ENCODE measurements at places on chromosomes 2 and 18. TPM values are rescaled to one million over a fixed set of nuclear protein-coding genes. Genes with fewer than 3 reads are reported as not detected.

GRCh38 chr2:112646102-112646719 lies 472 bp downstream of the SLC20A1 start:
- peak; percentile 8 for DNase-seq

DNA sequence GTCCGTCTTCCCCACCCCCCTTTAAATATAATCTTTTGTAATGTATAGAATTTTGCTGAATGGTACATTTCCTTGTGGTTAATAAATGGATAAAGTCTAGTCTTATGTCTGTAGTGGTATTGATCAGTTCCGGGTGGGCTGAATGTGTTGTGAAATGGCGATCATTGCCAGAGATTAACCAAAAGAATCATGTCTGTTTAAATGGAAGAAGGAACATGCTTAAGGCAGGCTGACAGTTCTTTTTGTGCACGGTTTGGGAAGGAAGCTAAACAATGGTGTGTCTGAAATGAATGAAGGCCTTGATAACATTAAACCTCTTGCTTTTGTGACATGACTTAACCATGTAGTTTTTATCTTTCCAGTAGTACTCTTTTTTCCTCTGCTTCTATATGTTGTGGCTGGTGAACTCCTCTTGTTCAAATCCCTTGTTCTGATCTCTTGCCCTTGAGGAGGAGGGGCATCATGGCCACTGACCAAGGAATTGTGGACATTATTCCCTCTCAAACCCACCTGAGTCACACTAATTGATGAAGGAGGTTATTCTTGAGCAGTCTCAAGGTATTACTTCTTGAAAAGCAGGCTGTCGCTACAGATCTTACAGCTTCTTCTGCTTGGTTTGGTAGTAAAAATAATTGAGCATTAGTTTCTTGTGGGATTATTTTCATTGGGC lies 1.7 kb downstream of the ACVR2A start:
- DNase-seq, result no peak

DNA sequence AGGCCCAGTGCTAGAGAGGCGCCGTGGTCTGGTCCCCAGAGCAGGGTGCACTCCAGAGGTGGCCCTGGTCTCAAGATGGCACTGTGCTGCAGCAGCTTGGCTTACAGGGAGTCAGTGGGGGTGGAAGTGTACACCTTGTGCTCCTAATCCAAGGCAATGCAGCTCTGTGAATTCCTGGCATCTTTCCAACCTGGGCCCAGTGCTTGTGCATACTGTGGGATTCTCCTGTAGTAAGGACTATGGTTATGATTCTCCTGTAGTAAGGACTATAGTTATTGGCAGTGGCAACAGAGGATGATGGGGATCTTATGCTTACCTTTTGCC lies 616.7 kb upstream of the REG3G start:
- no peak for DNase-seq

DNA sequence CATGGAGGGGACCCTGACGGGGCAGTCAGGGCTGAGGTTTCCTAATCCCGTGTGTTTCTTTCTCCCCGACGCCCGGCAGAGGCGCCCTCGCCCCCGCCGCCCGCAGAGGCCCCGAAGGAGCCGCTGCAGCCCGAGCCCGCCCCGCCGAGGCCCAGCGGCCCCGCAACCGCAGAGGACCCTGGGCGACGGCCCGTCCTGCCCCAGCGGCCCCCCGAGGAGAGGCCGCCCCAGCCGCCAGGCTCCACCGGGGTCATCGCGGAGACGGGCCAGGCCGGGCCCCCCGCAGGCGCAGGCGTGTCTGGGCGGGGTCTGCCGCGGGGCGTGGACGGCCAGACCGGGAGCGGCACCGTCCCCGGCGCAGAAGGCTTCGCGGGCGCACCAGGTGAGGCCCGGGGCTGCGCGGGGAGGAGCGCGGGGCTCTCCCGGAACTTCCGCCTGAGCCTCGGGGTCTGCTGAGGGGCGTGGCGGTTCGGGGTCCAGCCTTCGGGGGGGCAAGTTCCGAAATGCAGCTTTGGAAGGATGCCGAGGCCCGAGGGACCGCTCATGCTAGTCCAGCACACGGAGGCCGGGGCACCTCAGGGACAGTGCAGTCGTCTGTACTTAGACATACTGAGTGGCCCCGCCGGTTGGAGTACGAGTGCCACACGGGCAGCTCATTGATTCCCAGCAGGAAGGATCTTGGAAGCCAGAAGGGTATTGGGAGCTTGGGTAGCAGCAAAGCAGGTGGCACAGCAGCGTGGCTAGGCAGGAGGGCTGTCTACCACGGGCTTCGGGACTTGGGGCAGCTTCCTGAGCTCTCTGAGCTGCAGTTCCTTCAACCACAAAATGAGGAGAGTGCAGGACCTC lies 60.1 kb downstream of the EMILIN2 start:
- DNase-seq, result peak; percentile 34

DNA sequence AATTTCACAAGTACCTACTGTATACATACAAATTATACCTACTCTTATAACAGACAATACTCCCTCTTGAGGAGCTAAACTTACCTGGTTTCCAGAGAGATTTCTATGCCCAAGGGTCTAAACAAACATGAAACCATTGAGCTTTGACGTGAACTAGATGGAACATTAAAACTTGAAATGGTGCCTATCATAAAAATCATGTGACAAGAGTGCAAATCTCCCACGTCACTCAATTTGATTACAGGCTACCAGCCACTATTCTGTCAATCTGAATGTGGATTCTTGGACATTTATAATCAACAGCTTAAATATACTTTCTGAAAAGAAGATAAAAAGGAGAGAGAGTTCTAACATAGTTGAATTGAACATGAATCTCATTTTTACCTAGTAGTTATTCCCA lies 297.1 kb upstream of the SESTD1 start:
- DNase-seq, result no peak

DNA sequence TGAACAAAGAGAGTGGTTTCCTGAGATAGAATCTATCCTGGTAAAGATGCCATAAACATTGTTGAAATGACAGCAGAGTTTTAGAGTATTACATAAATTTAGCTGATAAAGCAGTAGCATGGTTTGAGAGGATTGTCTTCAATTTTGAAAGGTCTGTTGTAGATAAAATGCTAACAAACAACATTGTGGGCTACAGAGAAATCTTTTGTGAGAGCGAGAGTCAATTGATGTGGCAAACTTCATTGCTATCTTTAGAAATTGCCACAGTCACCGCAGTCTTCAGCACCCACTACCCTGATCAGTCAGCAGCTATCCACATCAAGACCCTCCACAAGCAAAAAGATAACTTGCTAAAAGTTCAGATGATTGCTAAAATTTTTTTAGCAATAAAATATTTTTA lies 17.5 kb downstream of the VRK2 start:
- no peak for DNase-seq

DNA sequence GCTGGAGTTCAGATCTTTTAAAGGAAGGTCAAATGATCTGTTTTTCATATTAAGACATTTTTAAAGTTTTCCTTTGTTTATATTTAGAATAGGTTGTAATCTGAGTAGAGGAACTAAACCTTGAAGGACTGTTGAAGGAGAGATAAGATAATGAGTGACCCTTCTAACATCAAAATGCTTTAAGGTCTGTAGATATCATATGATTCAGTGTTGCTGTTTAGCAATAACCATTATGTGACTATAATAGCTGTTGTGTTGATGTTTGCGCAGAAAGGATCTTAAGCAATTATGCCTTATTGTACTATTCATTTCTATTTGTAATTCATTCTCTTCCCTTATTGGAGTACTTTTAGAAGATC lies 60.0 kb downstream of the SLC16A14 start:
- DNase-seq, result no peak

GRCh38 chr2:198214114-198214596 lies 409.8 kb downstream of the PLCL1 start:
- no peak for DNase-seq

GRCh38 chr2:54916637-54917036 lies 133.6 kb downstream of the RTN4 start:
- no peak for DNase-seq

- no peak for DNase-seq
Observed at GRCh38 chr2:166239548-166239947, 111.7 kb upstream of the SCN1A start.

DNA sequence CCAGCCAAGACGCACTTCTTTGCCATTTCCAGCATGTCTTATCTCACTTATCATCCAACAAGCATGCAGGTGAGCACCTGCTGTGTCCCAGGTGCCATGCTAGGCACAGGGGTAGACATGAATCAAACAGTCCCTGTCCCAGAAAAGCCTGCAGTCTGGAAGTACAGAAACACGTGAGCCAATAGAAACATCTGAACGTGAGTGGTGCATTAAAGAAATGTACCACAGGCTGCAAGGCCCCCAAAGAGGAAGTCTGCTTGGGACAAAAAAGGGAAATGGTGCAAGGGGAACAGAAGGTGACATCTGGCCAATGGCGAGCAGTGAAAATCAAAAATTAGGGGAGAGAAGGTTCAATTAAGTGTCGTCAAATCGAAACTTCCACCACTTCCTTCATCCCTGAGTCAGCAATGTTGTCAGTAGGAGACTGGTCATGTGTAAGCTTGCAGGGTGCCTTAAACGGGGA lies 17.6 kb upstream of the TMEM247 start:
- peak; percentile 96 for DNase-seq

- DNase-seq, result no peak
Observed at GRCh38 chr2:5125017-5125730, 567.0 kb upstream of the SOX11 start.

GRCh38 chr18:7953095-7953958 lies 386.2 kb downstream of the PTPRM start:
- DNase-seq, result no peak

DNA sequence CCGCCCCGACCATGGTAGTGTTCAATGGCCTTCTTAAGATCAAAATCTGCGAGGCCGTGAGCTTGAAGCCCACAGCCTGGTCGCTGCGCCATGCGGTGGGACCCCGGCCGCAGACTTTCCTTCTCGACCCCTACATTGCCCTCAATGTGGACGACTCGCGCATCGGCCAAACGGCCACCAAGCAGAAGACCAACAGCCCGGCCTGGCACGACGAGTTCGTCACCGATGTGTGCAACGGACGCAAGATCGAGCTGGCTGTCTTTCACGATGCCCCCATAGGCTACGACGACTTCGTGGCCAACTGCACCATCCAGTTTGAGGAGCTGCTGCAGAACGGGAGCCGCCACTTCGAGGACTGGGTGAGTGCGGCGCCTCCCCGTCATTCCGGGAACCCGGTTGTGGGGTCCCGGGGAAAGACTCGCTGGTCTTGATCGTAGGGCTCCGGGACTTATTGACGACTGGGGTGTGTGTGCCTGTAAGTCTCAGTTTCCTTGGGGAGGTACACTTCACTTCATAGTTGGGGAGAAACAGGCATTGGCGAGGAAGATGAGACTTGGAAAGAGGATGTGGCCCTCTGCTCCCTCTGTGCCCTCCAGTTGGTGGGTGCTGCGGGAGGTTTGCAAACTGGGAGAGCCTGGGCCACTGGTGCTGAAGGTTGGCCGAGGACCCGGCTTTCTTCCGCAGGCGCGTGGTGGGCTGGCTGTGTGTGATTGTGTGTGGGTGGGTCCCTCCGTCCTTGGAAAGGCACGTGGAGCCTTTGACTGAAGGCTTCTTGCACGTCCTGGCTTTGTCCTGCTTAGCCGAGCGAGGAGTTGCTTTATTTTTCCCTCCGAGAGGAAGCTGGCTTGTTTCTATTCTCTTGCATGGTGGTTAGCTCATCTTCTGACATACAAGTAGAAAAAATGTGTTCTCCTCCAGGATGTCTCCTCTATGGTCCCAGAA lies 886 bp downstream of the PRKCE start:
- peak; percentile 37 for DNase-seq

- DNase-seq, result no peak
Observed at GRCh38 chr2:48137829-48138228, 231.5 kb upstream of the FBXO11 start.

- DNase-seq, result peak; percentile 32
Observed at GRCh38 chr18:44502790-44503189, 177.9 kb upstream of the SETBP1 start.

DNA sequence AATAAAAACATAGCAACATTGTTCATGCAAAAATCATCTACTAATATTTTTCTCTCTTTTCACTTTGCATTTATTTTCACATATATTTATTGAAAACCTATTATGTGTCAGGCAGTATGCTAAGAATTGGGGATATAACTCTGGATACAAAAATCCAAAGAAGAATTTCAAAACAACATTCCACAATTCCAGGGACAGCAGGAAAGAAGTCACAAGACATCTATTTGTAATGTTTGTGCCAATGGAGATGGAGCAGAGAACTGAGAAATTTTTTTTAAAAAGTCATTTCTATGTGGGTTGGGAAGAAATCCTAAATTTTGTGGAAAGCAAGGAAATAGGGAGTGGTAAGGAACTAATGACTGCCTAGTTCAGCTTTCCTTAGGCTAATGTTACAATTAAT lies 128.6 kb upstream of the TLK1 start:
- DNase-seq, result no peak

- DNase-seq, result no peak
Observed at GRCh38 chr2:216774620-216775019, 79.3 kb upstream of the IGFBP5 start.

Gene RGPD3
- polyA plus RNA-seq, result 0.25 TPM

Gene VSNL1
- polyA plus RNA-seq, result not detected

Gene SOX11
- not detected for polyA plus RNA-seq

Gene IL1RL2
- polyA plus RNA-seq, result not detected

Gene KCNG3
- polyA plus RNA-seq, result not detected

All from CD14-positive monocyte (primary cell).